Stimulated activated CD8-positive, alpha-beta memory T cell treated with anti-CD3 and anti-CD28 coated beads, Interleukin-12 subunit alpha, Interleukin-12 subunit beta, amount 100 ng/mL, for 1 hour (primary cell): ENCODE measurements at places on chromosomes 7 and 10.

DNA sequence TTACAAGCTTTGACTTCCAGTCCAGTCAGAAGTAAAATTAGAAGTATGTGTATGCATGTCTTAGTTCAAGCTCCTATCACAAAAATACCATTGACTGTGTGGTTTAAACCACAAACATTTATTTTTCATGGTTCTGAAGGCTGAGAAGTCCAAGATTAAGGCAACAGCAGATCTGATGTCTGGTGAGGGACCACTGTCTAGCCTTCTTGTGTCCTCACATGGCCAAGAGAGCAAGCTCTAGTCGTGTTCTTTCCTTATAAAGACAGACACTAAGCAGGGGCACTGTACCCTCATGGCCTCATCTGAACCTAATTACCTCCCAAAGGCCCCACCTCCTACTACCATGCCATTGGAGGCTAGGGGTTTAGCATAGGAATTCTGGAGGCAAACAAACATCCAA, 41.3 kb upstream of the ARL4A start:
- no peak for DNase-seq

DNA sequence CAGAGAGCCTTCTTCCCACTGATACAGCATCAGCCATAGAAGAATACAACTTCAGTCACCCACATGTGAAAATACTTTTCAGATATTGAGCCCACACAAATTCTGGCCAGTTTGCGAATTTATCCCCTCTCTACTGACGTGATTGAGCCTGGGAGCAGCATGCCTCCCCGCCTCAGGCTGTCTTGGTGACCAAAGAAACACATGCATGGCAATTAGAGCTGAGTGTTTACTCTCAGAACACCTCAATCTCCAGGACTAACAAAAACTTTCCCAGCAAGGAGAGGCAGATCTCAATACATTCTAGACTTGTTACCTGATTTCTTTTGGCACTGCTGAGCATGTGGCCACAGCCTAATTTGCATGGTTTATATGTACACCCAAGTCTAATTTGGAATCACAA, 122.5 kb downstream of the TMEM26 start:
- no peak for DNase-seq

- no peak for DNase-seq
These were observed 27.4 kb downstream of the UCMA start for GRCh38 chr10:13206546-13207443.

DNA sequence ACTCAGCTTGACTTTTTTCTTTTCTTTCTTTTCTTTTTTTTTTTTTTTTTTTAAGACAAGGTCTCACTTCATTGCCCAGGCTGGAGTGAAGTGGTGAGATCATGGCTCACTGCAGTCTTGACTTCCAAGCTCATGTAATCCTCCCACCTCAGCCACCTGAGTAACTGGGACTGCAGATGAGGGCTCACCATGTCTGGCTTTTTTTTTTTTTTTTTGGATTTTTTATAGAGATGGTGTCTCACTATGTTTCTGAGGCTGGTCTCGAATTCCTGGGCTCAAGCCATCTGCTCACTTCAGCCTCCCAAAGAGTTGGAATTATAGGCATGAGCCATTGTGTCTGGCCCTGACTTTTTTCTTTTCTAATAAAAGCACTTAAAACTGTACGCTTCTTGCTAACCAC, 358.2 kb upstream of the IGFBP3 start:
- DNase-seq, result no peak

- DNase-seq, result no peak
These were observed 6.1 kb downstream of the DBF4 start for GRCh38 chr7:87882151-87882937.

DNA sequence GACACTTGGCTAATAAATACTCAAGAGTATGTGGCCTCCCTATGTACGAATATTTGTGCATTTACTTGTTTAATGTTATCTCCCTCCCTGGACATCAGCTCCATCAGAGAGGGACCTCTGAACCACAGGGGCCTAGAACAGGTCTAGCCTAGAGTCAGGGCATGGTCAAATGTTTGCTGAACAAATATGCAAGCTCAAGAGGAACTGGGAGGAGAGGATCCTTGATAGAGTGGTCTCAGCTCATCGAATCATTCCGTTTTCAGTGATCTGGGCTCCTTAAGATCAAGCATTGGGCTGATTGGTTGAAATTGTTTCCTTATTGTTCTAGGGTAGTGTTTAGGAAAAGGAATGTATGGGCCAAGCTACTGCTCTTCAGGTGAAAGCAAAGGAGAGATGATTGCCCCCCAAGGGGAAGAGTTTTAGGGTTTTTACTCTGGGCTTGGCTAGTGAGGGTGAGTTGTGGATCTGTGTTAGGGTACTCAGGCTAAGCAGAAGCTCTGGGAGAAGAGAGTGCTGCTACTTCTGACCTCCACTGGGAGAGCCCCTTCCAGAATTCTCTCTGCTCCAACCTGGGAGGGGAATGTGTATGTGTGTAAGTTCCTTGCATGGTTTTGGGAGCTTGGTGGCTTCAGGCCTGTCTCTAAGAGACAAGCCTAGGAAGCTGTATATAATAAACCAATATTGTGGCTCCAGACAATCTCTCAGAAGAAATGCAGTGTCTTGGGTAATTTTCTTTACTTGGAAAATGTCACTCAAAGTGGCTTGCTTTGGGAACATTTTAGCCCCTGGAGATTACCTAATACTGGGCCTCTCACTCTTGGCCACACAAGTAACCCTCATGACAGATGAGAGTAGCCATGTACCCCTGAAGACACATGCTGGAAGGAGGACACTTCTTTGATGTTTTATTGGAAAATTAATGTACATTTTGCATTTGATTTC, 110.0 kb downstream of the EMX2 start:
- DNase-seq, result no peak

- no peak for DNase-seq
These were observed 200.9 kb downstream of the FAM107B start for GRCh38 chr10:14573666-14574261.

GRCh38 chr10:88982366-88982765, 8.2 kb upstream of the FAS start:
- DNase-seq, result no peak

- no peak for DNase-seq
These were observed 1283.3 kb downstream of the TYW1 start for GRCh38 chr7:68279827-68280400.
